ENCODE measurements at places on chromosomes 5 and 9. TPM values are rescaled to one million over a fixed set of nuclear protein-coding genes. Genes with fewer than 3 reads are reported as not detected.

Gene ARHGEF28
- 18.2 TPM for total RNA-seq

Gene SV2C
- total RNA-seq = 0.08 TPM

Gene CYSRT1
- total RNA-seq = 0.22 TPM

Gene AGXT2
- not detected for total RNA-seq

DNA sequence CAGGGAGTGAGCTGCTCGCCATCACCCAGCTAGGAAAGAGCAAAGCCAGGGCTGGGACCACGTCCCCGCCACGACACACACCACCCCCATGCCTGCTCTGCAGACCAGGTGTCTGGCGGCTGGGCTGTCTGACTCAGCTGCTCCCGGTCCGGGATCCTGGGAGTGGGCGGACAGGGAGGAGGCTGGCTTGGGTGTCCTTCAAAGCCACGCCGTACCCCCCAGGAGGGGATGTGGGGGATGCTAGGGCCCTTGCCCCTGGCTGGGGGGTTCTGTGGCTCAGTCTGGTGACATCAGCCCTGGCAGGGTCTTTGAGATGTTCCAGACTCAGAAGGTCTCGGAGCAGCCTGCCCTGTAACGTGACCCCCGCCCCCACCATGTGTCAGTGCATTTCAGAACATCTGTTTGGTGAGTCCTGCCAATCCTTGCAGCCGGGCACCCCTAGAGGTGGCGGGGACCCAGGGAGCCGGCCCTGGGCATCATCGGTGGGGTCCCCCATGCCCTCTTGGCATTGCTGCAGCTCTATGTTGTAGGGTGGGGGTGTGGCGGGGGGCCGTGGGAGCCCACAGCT is 62.3 kb downstream of the HMCN2 start:
- DNase-seq = no peak

DNA sequence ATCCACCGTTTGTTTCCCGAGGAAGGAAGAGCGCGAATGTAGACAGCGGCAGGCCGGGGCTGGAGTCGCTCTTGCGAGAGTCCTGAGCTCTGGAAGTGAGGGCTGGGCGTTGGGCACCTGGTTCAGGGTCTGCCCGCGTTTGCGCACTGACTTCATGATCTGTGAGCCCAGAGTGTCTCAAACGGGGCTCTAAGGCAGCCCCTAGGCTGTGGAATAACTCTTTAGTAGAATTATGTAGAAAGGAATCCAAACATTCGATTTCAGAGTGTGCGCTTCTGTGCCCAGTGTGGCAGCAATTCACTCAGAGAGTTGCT is 478 bp upstream of the GGTA1 start:
- DNase-seq = no peak

DNA sequence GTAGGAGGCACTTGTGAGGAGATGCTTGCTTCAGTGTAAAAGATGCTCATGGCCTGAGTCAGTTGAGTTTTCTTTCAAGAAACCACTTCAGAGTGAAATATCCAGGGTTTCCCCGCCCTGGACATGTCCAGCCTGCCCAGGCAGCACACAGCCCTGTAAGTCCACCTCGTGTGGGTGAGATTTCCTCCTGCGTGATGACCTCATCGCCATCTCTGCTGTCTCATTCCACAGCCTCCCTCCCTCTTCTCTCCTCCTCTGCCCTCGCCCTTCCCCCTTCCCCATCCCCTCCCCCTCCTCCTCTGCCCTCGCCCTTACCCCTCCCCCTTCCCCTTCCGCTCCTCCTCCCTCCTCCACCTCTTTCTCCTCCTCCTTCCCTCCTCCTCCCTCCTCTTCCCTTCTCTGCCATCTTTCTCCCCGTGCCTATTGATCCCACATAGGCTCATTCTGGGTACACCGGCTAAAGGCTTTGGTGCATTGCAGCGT is 34.0 kb upstream of the NCS1 start:
- no peak for DNase-seq

DNA sequence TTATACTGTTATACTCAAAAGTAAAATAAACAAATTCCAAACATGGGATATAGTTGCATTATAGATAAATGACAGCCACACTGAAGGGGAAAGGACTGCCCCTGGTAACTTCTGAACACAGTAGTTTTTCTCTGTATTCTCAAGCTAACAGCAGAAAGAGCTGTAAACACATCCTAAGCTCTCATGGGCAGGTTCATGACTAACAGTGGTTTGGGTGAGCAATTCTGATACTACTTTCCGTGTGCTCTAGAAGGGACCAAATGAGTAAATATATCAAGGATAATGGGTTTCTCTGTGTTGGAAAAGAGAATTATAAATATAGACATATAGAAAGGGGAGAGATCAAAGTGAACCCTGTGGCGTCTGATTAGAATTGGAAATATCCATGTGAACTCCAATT is 2.2 kb upstream of the LCN6 start:
- DNase-seq = no peak
